ENCODE measurements at places on chromosomes 2 and 18.

GRCh38 chr2:226684563-226684959 is 115.1 kb downstream of the IRS1 start:
- no peak for DNase-seq

DNA sequence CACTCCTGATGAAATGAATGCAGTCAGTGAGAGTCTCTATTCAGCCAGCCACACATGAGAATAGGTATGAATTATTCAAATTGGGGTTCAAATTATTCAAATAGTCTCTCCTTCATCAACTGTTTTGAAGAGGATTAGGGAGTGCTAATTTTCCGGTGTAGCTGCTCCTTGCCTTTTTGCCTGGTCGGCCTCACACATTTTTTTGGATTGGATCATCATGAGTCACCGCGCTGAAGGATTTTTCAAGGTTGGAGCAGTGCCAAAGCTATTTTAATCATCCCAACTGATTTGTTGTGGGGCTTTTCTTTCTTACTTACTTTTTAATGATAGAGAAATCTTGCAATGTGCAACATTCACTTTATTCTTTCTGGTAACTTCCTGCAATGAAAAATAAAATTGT is 2.4 kb upstream of the DTNA start:
- peak; percentile 31 for DNase-seq

GRCh38 chr2:133235968-133236367 is 332.3 kb downstream of the NCKAP5 start:
- no peak for DNase-seq

- DNase-seq: no peak
These were observed 109.6 kb upstream of the KYNU start for GRCh38 chr2:142767847-142768246.

DNA sequence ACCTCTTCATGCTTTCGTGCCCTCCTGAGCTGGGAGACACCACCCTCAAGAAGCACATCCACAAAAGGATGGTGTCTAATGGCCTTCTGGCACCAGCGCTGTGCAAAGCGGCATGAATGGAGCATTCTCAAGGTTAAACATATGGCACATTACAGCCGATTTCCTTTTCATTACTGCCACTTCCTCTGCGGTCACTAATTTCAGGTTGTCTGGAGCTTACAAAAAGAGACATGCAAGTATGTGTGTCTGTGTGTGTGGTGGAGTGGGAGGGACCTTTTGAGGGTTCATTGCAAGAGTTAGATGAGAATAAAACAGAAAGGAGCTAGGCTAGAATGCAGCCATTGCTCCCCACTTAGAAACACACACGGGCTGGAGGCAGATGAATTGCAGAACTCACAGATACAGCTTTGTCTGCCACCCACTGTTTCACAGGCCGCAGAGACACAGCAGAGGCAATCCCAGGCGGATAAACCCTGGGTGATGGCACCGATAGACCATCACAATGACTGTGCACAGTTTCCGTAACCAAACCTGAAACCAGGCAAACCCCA is 76.0 kb downstream of the TGIF1 start:
- DNase-seq: peak; percentile 20

DNA sequence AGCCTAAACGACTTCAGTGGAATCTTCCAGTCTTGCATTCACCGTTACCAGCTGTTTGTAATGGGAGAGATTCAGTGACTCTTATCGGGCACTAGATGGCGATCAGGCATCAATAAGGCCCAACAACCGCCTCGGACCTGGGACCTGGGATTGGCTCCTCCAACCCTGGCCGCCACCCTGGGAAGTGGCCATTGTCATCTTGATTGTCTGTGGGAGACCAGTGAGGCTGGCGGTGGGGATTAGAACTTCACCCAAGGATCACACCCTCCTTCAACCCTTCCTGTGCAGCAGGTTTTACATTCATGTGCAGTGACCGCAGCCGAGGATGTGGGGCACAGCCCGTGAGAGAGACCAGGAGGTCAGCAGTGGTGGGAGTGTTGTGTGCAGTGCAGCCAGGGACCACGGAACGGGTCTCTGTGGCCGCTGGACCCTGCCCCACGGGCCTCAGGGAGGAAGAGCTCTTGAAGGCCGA is 85.3 kb downstream of the SPP2 start:
- peak; percentile 88 for DNase-seq

GRCh38 chr2:236678307-236678975 is 108.8 kb downstream of the ACKR3 start:
- DNase-seq: no peak

GRCh38 chr18:69981948-69982347 is 34.3 kb upstream of the CD226 start:
- no peak for DNase-seq

DNA sequence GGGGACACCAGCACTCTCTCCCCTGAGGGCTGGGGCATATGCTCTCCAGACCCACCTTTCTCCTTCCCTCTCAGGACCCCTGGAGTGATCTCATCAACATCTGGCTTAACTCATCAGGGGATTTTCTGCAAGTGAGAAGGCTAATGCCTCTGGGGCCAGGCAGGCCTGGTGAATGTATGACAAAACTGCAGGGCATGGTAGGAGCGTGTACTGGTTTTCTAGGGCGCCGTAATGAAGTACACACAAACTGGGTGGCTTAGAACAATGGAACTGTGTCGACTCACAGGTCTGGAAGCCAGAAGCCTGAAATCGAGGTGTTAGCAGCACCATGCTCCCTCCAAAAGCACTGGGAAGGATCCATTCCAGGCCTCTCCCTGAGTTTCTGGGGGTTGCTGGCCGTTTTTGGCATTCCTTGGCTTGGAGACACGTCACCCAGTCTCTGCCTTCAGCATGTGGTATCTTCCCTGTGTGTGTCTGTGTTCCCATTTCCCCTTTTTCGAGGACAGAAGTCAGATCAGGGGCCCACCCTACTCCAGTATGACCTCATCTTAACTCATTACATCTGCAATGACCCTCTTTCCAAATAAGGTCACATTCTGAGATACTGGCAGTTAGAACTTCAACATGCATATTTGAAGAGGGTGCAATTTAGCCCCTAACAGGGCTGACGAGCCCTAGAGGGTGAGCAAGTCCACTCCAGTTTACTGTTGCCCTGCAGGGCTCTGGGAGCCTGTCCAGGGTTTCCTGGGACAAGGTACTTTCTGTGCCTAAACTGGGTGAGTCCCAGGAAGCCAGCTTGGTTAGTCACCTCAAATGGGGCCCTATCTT is 45.5 kb upstream of the CAB39 start:
- DNase-seq: peak; percentile 36
